T-helper 2 cell (primary cell): ENCODE measurements at places on chromosomes 5 and 9.

GRCh38 chr5:174623018-174623417 is 101.4 kb upstream of the MSX2 start:
- no peak for DNase-seq

DNA sequence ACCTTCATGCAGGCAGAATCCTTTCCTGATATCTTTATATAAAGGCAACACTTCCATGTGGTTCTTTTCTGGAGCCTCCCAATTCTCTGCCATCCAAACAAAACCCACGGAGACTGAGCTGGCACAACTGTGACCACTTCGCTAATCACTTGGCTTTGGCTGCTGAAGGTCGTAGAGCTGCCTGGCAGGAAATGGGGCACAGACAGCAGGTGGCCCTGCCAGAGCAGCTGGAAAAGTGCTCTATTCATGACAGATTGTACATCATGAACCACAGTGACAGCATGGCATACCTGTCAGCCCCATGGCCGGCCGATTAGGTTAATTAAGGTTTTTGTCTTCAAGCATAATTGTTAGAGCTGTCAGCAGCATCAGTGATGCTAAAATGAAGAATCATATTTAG is 141.9 kb upstream of the ANKRD55 start:
- DNase-seq: no peak

- peak; percentile 95 for DNase-seq
Observed at GRCh38 chr9:93453047-93453914, at the start of gene FAM120AOS. Gene FAM120AOS, minus strand, starts transcription at chr9:93453581. Its CDS starts 872 bp downstream, at chr9:93452709.

- DNase-seq: no peak
Observed at GRCh38 chr9:106670418-106670817, 192.5 kb upstream of the ZNF462 start.

DNA sequence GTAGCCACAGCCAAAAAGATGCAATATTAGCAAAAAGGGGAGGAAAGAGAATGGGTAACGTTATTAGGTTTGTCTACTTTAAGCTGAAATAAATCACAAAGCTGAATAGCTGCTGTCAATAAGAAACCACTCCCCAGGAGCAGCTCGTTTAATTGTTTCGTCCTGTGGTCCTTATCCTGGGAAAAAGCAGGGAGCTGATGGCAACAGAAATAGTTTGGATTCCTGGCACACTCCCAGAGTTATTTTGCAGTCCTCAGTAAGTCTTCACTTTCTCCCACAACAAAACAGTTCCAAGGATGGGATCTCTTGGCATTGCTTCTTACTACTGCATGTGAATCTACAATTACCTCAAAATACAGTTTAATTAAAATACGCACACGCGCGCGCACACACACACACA is 28.8 kb downstream of the FRMD3 start:
- DNase-seq: no peak

DNA sequence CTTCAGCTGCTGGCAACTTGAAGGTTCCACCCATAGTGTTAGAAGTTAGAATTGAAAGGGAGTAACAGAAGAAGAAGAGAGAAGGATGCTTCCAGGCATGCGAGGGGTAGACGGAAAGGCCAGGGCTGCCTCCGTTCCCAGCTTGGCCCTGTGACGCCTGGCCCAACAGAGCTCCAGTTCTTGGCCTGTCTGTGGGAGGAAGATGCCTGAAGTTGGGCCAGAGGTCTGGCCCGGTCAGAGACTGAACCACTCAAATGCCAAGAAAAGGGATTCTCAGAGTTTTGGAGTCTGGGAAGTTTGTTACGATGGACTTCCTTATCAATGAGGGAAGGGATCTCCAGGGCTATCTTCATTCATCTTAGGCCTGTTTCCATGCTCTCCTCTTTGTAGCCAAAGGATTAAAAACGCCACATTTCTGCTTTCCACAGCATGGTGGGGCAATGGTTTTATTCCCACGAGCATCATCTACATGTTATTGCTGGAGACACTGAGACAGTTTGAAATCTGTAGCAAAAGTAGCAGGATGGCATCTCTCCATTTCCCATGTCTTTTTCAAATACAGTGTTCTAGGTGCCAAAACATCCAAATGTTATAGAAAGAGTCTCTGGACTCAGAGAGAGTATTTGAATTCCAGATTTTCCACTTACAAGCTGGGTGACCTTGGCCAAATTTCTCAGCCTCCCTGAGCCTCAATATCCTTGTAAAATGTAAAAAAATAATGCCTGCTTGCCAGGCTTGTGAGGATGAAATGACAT is 65.4 kb upstream of the ANKRD55 start:
- no peak for DNase-seq

- DNase-seq: no peak
Observed at GRCh38 chr9:101463397-101463796, 27.8 kb upstream of the ALDOB start.

- DNase-seq: no peak
Observed at GRCh38 chr9:112774006-112774996, 23.7 kb downstream of the SNX30 start.

GRCh38 chr5:4384649-4385048 is 755.5 kb upstream of the ADAMTS16 start:
- DNase-seq: no peak

GRCh38 chr9:89593727-89594427 is 10.9 kb upstream of the GADD45G start:
- DNase-seq: peak; percentile 65

DNA sequence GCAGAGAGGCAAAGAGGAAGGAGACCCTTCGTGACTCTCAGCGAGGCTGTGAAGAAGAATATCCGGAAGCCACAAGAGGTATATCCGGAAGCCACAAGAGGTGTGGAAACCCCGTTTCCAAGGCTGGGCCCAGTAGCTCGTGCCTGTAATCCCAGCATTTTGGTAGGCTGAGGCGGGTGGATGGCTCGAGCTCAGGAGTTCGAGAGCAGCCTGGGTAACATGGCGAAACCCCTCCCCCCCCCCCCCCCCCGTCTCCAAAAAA is 612 bp upstream of the BBLN start:
- DNase-seq: no peak

DNA sequence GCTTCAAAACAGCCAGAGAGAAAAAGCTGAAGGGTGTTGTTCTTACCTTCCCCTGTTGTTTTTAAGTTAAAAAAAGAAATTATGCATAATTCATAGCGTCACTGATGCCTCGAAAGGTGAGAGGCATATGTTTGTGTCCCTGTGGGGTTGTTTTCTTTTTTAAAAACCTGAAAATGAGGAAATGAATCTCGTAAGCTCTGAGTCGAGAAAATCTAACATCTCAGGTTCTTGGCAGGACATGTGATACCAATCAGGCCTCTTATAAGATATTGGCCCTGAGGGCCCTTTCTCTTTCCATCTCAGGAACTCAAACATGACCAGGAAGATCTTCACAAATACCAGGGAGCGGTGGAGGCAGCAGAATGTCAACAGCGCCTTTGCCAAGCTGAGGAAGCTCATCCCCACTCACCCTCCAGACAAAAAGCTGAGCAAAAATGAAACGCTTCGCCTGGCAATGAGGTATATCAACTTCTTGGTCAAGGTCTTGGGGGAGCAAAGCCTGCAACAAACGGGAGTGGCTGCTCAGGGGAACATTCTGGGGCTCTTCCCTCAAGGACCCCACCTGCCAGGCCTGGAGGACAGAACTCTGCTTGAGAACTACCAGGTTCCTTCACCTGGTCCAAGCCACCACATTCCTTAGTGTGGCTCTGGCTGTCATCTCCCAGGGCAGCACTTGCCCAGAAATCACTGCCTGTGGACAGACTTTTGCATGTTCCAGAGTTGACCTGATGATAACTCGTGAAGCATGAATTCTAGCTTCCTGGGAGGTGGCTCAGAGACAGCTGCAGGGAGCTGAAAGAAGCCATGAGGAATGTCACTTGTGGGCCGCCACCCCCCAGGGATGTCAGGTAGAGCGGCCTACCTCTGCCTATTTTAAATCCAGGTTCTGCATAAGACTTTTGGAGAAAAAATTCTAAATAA is at the start of gene TAL2:
Gene TAL2 (plus strand): TSS at position 274 of the 921 bp plus-strand sequence. CDS start 40 bp downstream, at position 314.
- DNase-seq: no peak

DNA sequence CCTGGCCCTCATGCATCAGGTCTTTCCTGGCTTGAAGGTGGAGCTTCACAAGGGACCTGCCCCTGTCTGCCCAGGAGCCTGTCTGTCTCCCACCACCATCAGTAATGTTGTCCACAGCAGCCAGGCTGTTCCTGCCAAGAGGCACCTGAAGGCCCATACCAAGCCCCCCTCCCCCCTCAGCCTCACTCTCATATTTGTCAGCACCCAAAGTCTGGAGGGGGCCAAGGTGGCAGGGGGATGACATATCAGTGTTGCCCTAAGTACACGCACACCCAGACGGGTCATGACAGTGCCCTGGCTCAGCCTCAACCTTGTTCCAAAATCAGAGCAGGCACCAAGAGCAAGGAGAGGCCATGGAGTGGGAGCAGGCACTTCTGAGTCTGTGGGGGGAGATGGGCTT is 27.2 kb upstream of the CYLC2 start:
- no peak for DNase-seq

- no peak for DNase-seq
Observed at GRCh38 chr9:98860871-98861293, 53.4 kb downstream of the GALNT12 start.

- no peak for DNase-seq
Observed at GRCh38 chr9:76085596-76085995, 195.1 kb downstream of the PCSK5 start.

DNA sequence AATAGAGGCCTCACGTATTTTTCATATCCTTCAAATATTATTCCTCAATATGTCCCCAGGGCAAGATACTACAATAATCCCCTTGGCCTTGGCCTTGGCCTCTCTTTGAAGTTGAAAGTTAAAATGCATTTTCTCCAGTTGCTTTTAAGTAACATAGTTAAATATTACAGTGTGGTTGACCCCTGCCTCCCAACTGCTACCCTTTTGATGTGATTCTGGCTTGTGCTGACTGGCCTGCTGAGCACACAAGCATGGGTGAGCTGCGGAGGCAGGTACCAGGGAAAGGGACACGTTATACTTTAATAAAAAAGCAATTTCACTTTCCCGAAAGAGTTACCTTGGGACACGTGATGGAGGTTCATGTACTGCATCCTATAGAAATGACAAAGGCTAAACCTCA is 17.9 kb upstream of the TMEM252 start:
- DNase-seq: no peak

GRCh38 chr5:179284751-179285631 is 60.3 kb downstream of the ADAMTS2 start:
- no peak for DNase-seq

DNA sequence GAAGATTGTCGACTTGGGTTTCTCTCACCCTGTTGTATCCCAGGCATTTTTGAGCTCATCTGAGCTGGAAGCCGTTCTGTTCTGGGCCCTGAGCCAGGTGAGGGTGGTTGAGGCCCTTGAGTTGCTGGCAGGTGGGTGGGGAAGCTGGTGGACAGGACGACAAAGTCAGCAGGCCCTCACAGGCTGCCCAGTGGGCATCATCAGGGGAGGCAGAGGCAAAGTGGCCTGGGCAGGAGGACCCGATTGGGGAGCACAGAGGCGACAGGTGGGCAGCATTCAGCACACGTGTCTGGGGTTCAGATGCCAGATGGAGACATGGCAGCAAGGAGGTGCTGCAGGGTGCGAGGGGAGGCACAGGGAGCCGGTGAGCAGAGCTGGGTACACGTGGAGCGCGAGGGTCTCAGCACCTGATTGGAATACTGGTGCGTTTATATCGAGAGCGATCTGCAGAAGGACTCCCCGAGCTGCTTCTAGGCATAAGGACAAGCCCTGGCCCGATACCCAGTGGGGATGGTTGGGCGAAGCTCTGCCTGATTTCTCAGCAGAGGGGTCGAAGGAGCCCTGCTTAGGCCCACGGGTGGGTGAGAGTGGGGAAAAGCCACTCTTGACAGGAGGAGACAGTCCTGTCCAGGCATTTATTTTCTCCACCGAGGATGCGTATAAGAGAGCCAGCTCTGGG is 49.0 kb upstream of the SUSD3 start:
- DNase-seq: no peak

GRCh38 chr5:173781816-173782670 is 106.1 kb upstream of the CPEB4 start:
- DNase-seq: peak; percentile 77

GRCh38 chr5:53376853-53377252 is 103.6 kb upstream of the FST start:
- no peak for DNase-seq

- no peak for DNase-seq
Observed at GRCh38 chr9:115413304-115413703, 295.3 kb upstream of the TNC start.

DNA sequence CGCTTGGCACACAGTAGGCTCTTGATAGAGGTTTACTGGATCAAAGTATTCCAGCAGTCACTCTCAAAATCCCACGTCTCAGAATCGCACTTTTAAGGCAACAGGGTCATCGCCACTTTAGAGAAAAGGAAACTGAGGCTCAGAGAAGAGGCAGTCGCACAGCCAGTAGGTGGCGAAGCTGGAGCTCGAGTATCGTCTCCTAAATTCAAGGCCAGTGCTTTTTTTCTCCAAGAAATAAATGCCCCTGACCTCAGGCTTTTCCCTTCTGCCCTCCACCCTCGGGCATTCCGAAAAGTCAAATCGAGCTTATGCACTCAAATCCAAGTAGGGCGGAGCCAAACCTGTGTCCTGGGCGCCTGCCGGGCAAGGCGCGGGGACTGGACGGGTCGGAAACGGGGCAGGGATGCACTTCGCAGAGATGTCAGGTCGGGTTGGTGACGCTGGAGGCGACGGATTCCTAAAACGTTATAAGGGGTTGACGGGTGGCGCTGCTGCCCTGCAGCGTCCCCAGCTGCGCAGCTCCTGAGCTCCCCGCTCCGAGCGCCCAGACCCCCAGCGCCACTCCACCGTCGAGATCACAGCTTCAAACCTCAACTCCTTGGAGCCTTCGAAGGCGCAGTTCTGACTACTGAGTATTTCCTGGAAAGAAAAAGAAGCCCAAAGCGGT is 4.7 kb upstream of the FOXB2 start:
- DNase-seq: no peak

DNA sequence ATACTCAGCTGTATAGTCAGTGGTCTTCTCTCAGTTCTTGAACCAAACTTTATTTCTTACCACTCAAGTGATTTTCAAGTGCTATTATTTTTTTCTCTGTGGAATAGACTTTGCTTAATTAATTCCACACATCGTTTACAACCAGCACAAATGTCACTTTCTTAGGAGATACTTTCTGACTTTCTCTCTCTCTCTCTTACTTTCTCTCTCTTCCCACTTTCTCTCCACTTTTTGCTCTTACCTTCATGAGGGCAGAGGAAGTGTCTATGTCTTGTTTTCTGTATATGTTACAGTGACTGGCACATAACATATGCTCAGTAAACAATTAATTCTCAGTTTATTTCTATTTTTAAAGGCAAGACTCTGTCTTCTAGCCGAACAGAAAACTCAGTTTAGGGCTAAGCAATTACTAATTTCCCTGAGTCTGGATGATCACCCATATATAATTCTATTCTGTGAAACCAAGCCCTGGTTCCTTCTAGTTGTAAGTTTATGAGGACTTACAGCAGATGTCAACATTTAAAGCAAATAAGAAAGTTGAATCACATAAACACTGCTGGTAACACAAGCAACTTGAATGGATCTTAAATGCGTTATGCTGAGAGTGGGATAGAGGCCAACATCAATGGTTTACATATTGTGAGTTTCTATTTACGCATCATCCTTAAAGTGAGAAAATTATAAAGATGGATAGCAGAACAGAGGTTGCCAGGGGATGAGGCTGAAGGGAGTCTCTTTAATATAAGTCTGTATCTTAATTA is 791.4 kb downstream of the MTRR start:
- DNase-seq: no peak
